DMS79 (cell line): ENCODE measurements at places on chromosomes 16 and 17.

- DNase-seq = no peak
Observed at GRCh38 chr16:30876867-30877266, 17.0 kb downstream of the BCL7C start.

GRCh38 chr16:90020260-90020837, 1.1 kb upstream of the DBNDD1 start:
- DNase-seq = no peak

GRCh38 chr16:8849411-8850011, 19.3 kb downstream of the CARHSP1 start:
- DNase-seq = no peak

DNA sequence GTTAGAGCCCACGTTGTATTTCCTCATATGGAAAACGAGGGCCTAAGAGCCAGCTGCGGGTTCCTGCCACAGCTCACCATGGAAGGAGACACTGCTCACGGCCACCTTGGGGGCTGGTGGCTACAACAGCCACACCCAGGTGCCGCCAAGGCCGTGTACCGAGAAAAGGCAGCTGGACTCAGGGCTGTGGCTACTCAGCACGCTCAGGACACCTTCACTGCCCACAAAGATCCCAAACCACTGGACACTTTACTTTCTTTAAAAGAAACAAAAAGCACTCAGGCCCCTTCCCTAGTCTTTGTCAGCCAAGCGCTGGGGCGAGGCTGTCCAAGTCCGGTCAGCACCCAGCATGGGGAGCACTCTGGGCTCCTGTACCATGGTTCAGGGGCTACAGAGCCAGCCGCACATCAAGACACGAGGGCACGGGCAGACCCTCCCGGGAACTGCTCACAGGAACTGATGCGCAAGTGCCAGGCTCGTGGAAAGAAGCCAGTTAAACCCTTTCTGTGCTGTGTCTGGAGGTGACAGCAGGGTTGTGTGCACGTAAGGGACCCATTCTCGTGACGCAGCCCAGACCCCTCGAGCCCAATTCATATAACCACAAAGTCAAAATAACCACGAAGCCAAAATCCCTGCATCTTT, 18.5 kb downstream of the SLC16A3 start:
- no peak for DNase-seq

DNA sequence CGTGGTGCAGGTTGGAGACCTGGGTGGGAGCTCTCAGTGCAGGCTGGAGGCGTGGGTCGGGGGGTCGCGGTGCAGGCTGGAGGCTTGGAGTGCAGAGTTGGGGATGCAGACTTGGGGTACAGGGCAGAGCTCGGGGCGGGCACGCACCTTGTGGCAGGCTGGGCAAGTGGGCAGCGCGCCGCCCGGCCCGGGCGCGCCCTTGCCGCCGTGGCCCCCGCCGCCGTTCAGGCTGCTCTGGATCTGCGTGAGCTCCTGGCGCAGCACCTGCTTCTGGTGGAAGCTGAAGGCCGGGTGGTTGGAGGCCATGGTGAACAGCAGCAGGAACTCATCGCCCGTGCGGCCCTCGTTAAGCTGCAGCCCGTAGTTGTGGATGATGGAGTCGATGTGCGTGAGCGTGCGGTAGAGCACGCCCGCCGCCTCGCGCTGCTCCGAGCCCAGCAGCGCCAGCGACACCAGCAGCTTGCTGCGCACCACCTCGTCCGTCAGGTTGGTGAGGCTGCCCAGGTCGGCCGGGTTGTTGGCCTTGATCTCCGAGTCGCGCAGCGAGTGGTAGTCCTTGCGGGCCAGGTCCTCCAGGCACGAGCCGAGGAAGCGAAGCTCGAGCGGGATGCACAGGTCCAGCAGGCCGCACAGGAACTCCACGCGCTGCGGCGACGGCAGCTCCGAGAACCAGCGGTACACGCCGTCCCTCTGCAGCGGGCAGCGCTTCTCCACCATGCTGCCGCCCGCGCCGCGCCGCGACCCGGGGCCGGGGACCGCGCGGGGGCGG, 1.1 kb downstream of the ZCCHC14 start:
- no peak for DNase-seq

GRCh38 chr16:24353622-24354021, 97.5 kb downstream of the CACNG3 start:
- no peak for DNase-seq

GRCh38 chr16:85018529-85019236, 7.3 kb upstream of the ZDHHC7 start:
- no peak for DNase-seq

DNA sequence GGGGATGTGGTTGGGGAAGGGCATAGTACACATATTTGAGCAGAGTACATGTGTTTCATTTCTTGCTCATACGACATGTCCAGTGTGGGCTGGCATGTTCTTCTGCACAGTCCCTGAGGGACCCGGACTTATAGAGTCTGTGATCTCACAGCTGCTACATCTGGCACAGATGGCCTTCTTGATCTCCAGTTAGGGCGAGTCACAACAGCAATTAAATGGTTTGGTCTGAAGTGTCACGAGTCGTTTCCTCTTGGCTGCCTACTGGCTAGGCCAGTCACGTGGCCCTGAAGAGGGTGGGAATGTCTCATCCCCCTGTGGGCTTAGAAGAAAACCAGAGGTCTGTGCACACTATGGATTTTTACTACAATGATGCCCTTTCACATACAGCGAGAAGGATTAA, 443.6 kb downstream of the WWOX start:
- DNase-seq = peak; percentile 39

DNA sequence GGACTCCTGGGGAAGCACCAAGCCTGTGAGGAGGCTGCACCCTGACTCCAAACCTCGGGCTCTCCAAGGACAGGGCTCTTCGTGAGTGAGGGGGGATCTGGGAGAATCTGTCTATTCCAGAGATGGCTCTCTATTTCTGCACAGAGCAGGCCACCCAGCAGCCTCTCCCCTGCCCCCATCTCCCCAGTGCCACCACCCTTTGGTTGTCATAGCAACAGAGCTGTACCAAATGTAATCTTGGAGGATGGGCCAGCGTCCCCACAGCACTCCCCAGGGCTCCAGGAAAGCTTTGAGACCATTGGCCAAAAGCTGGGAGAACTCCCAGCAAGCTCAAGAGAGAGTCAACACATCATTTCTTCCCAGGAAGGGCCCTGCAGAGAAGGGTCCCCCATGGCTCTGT, 49.3 kb downstream of the ABCC12 start:
- no peak for DNase-seq

DNA sequence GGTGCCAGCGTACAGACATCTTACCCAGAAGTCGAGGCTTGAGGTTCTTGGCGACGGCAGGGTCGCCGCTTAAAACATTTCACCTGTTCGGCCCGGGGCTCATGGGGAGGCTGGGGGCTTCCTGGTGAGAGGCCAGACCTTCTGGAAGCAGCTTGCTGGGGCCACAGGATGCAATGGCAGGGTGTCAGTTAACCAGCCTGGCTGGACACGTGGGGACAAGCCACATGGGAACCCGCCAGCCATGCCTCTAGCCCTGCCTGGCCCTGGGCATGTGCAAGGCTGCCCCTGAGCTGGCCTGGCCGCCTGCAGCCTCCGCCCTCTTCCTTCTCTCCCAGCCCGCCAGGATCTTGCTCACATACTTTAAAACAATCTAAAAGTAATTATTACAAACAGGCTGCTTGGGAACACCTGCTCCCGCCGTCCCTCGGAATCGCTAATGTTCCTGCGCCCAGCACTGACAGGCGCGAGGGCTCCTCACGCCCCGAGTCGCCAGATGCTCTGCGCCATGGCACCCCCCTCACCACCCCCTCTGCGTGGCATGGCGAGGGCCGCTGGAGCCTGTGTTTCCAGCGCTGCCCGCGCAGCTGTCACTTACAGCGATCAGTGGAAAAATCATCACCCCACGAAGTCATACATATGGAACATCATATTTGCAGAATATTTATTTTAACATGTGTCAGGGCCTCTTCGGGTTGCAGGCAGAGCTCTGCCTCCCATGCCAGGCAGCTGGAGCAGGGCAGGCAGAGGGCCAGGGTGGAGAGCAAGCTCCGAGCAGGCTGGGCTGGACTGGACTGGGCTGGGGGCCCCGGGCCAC, 188.7 kb upstream of the GSE1 start:
- no peak for DNase-seq

GRCh38 chr17:73282629-73283028, 20.9 kb upstream of the CPSF4L start:
- no peak for DNase-seq

DNA sequence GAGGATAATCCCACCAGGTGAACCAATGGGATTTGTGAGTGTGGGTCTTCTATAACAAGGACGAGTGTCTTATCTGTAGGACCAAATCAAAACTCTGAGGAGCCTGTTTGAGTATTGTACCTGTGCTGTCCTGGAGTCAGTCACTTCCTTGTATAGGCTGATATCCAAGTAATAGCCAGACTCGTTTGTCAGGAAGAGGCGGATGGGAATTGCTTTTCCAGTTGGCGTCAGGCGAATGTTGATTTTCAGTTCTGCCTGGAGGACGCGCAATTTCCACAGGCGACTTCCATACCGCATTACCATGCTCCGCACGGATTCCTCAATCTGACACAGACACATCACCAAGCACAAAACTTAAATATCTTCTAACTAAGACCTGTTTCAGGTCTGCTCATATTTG, 187.6 kb upstream of the C17orf78 start:
- DNase-seq = no peak
